Activated naive CD4-positive, alpha-beta T cell treated with Interleukin-2 at 50 U/mL for 16 hours (primary cell): ENCODE measurements at places on chromosomes 3 and 15.
A peak's percentile ranks its signal among the peaks of the same experiment; 100 is the strongest.

GRCh38 chr3:42012935-42013690, 51.2 kb upstream of the ULK4 start:
- DNase-seq = peak; percentile 72

- DNase-seq = no peak
These were observed 109.8 kb upstream of the SLC6A11 start for GRCh38 chr3:10706156-10706739.

GRCh38 chr3:157282261-157283191, 122.6 kb upstream of the CCNL1 start:
- no peak for DNase-seq

DNA sequence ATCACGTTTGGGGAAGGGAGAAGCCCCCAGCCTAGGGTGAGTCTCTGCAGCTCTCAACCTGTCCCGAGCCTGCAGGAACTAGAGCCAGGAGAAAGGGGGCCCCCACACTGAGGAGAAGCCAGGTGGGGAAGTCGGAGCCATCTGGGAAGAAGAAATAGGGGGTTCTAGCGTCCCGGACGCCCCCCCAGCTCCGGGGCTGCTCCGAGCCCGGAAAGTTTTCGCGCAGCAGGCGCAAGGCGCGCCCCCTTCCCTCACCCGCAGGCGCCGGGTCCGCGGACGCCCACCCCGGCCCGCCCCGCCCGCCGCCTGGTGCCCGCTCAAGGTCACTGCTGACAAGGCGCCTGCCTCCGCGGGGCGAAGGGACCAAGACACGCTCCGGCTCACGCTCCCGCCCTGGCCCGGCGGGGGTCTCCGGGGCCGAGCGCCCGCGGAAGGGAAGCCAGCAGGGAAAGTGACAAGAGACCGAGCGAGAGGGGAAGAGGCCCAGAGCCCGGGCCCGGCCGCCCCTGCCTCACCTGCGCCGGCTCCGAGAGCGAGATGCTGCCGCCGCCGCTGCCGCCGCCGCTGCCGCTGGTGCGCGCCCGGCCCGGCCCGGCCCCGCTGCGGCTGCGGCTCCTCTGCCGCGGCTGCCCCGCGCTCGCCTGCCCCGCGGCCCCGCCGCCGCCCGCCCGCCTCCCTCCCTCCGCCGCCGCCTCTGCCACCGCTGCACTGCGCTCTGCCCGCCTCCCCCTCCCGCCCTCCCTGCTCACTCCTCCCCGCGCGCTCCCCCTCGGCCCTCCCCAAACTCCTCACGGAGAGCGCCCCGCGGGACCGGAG, 108.4 kb upstream of the SLC6A11 start:
- DNase-seq = no peak

DNA sequence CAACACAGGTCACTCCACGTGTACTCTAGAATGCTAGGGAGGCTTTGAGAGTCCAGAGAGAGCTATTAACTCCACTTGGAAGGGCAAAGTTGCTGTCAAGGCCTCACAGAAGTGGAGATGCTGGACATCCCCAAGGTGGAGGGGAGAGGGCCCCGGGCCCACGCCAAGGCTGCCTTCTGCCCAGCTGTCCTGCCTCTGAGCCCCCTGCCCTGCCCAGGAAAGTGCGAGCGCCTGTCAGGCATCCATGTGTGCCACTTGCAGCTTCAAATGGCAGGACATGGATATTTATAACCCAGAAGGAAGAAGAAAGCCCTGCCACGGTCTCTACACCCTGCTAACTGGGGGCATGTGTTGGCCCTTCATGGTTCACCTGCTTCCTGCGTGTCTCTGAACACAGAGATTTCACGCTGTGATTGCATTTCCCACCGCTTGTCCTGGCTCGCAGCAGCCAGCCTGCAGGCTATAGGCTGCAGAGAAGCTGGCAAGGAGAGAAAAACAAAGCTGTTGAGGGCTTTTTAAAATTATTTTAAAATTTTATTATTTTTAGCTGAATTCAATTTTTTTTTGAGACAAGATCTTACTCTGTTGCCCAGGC, 17.0 kb downstream of the ANKDD1A start:
- no peak for DNase-seq

GRCh38 chr3:100761211-100761942, 52.1 kb downstream of the TFG start:
- DNase-seq = peak; percentile 6

DNA sequence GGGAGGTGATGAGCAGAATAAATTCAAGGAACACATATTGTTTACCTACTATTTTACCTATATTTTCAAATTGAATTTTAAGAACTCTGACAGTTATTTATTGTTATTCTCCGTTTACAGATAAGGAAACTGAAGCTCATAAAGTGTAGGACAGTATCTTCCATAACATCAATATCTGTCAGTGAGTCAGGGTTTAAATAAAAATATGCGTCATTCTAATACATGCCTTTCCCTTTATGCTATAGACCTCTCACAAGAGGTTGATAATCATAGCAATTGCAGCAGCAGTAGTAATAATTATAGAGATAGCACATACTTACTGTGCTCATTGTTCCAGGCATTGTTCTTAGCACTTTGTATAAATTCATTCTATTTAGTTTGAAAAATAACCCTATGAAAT, 101.1 kb downstream of the EPHA6 start:
- DNase-seq = no peak

GRCh38 chr3:55704521-55704920, 217.4 kb upstream of the WNT5A start:
- DNase-seq = no peak

DNA sequence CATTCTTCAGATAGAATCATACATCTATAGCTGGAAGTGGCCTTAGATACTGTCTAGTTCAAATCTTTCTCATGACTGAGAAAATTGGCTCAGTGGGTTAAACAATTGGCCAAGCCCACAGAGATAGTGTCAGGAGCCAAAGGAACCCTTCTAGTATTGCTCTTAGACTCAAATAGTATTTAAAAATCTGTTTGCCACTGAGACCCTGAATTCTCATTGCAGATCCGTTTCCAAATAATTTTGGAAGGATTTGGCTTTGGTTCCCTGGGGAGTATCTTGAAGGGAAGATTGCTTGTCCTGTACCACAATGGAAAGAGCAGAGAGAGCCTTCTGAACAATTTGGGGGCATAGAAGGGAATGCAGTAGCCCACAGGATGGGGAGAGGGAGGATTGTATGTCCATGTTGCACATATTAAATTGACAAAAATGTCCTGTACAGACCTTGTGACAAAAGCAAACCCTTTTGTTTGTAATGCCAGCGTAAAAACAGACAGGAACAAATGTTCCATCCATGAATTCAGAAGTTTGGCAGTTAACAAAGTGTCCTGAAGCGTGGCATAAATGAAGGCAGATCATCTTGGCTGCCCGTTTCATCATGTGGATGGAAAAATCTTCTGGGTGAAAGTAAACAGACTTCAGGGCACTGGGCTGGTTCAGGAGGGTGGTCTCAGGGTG, 156.4 kb upstream of the RASGRP1 start:
- no peak for DNase-seq
